ENCODE measurements at places on chromosomes 1 and 21.

DNA sequence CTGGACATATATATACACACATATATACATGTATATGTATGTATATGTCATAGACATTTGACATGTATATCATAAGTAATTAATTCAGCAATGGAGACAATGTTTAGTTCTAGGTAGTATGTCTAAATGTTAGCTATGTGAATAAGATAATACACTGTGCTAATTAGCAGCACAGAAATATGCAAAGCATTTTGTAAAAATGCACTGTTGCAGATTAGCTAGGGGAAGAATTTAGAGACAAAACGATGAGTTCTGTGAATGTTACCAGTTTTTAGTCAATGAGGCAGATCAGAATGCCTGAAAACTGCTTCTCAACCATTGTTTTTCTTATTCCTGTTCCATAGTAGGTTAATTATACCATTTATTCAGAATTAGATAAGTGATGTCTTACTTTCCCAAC lies 86.3 kb downstream of the TGFB2 start:
- no peak for DNase-seq

- DNase-seq = no peak
These were observed at the start of gene RASAL2 for GRCh38 chr1:178093951-178094738. Gene RASAL2, plus strand, starts transcription at chr1:178094104. Its CDS starts 389 bp downstream, at chr1:178094493.

GRCh38 chr21:34642211-34643075 lies 26.4 kb upstream of the CLIC6 start:
- no peak for DNase-seq

GRCh38 chr1:19765623-19766022 lies 34.1 kb downstream of the TMCO4 start:
- DNase-seq = no peak

- DNase-seq = no peak
These were observed 154.0 kb downstream of the RWDD3 start for GRCh38 chr1:95388031-95388430.

DNA sequence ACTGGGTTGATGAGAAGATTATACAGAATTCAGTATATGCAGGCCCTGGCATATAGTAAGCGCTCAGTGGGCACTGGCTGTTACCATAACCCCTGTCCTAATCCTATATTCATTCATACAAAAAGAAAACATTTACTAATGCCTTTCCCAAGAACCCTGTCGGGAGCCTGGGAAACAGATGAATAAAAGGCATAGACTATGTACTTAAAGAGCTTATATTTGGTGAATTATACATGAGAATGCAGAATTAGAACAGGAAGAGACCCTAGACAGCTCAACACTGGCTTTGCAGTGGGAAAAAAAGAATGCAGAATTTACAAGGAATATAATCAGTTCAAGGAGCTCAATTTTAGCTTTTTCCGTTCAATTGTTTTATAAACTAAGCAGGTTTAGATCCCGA lies 10.9 kb downstream of the AK2 start:
- DNase-seq = no peak

- DNase-seq = no peak
These were observed 138.1 kb downstream of the ELAVL4 start for GRCh38 chr1:50246869-50247268.

DNA sequence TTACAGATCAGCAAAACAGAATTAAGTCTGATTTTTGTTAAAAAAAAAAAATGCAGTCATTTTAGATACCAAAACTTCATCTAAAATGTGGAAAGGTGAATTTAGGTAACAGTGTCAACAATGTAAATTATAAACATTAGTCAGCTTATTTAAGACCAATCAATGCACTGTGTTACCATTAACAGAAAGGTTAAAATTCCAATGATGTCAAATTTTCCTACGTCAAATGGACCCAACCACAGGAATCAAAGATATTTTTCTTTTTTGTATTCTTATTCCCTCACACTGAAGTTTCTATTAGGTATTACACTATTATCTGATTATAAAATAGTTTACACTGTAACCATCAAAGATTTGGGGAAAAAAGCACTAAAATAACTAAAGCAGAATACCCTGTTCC lies 6.5 kb downstream of the ARHGAP29 start:
- DNase-seq = no peak

DNA sequence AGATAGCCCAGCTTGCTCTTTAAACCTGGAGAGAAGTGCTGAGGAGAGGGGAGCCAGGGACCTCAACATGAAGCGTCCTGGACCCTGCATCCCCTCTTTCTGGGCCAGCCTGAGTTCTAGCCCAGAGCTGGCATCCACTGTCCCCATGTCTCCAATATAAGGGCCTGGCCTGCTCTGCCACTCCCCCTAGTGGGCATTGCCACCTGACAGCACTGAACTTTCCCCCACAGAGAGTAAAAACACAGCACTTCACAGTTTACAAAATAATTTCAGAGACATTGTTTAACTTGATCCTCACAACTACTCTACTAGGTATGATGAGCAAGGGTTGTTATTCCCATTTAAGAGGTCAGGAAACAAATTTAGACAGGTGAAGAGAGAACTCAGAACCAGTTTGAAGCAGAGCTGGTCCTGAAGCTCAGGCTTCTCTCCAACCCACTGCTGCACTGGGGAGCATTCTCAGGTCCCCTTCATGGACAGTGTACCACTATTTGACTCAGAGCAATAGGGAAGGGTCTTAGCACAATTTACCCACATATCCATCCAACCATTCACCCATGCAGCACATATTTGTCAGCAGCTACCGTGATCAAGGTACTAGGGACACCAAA lies 151.2 kb downstream of the DMRTA2 start:
- no peak for DNase-seq

- no peak for DNase-seq
These were observed 98.9 kb downstream of the TMEM53 start for GRCh38 chr1:44575396-44575795.

- no peak for DNase-seq
These were observed 85.6 kb upstream of the TTC39A start for GRCh38 chr1:51415963-51416362.

- DNase-seq = no peak
These were observed 20.8 kb upstream of the TAL1 start for GRCh38 chr1:47252795-47253194.

DNA sequence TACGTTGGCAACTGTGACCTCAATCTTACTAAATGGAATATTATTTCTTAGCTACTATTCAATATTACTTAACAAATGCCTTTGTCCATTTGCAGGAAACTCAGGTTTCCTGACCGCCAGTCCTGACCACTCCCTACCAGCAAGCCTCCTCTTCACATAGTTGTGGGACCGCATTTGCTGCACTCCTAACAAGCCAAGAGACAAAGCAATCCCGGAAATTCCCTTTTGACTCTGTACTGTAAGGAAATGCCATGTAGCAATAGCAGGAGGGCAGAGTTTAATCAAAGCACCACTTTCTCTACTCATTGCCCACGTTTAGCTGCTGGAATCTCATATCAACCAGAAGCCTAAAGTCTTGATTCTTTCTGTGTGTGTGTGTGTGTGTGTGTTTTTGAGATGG lies 28.1 kb upstream of the ACBD6 start:
- no peak for DNase-seq

DNA sequence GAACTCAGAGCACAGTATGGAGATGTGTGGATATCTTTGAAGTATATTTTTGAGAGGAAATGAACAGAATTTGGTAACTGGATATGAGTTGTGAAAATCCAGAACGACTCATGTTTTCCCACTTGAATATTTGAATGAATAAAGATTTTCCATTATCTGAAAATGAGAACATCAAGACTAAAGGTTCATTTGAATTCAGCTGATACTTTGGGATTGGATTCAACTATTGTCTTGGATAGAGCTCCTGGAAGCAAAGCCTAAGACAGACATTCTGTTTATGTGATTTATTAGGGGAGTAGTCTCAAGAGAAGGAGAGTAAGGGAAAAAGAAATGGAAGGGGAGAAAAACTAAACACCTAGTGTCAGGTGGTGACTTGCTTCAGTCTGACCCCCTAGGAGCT lies 256.0 kb upstream of the LYPLAL1 start:
- DNase-seq = no peak

- no peak for DNase-seq
These were observed 35.7 kb upstream of the MTR start for GRCh38 chr1:236759252-236759859.

DNA sequence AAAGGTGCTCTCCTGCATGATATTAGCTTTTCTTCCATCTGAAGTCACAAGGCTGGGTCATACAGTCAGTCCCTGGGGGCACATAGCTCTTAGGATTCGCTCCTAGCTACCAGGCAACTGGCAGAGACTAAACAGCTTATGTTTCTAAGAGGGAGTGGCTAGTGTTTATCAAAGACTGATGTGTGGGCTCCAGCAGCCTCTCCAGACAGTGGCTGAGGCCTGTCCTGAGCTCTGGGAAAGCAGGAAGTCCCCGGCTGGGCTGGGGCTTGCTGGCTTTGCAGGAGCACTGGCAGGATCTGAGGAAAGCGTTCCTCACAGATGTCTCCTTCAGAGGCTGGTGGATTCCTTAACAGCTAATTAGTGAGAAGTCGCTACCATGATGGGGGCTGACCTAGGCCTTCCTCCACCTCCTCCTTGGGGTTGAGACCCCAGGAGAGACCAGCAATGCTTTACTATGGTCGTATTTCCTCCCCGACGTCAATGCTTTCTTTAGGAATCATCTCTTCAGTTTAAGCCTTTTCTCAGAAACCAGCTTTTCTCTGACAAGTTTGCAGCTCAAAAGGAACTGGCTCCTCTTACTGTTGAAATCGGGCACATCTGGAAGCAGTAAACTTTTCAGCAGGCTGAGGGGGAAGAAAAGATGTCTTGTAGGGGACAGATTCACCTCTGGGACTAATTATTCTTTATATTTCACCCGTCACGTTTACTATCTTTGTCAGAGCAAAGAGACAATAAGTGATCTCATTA lies 33.5 kb upstream of the HHAT start:
- no peak for DNase-seq

DNA sequence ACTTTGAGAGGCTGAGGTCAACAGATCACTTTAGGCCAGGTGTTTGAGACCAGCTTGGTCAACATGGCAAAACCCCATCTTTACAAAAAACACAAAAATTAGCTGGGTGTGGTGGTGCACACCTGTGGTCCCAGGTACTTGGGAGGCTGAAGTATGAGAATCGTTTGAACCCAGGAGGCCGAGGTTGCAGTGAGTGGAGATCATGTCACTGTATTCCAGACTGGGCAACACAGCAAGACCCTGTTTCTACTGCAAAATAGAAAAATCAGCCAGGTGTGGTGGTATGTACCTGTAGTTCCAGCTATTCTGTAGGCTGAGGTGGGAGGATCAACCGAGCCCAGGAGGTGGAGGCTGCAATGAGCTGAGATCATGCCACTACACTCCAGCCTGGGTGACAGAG lies 4.2 kb upstream of the INTS3 start:
- DNase-seq = no peak

GRCh38 chr1:222642468-222642867 lies 24.6 kb downstream of the MIA3 start:
- DNase-seq = no peak

- no peak for DNase-seq
These were observed 19.7 kb downstream of the FAM76A start for GRCh38 chr1:27745466-27745865.

DNA sequence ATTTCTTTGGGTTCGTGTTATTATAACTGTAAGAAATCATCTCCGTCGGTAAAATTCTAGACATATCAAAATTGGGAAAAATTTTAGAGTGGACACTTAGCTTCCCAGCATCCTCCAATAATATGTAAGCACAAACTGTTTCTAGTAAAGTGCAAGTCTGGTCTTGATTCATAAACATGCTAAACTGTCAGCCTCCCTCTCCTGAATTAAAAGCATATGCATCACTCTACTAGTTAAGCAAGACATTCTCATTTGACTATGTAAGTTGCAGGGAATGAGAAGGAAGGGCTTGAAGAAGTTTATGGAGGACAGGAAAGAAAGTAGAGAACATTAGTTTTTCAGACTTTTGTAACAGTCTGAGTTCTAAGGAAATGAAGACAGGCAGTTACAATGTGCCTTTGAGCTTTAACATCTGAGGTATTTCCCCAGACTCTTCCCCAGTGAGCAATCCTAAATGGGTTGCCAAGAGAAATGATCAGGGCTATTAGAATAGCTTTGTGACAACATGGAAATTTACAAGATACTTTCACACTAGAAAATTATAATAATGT lies 90.0 kb downstream of the TYW3 start:
- no peak for DNase-seq

- no peak for DNase-seq
These were observed 201.1 kb downstream of the OMA1 start for GRCh38 chr1:58345215-58346035.
